ENCODE measurements at places on chromosomes 1 and 21.
A peak's percentile ranks its signal among the peaks of the same experiment; 100 is the strongest.

DNA sequence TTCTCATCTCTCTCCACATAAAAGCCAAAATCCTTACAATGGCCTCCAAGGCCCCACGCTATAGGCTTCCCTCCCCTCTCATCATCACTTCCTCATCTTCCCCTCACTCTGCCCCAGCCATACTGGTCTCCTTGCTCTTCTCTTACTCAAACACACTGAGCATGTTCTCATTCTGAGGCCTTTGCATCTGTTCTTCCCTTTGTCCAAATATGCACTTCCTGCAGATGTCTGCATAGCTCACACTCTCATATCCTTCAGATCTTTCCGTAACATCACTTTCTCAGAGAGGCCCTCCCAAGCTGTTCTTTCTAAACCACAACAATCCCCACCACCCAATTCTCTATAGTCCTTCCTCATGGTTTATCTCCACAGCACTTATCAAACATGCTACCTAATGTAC, 284.1 kb downstream of the HHIPL2 start:
- no peak for DNase-seq

- no peak for DNase-seq
Measured at GRCh38 chr1:34162852-34163766, 1.9 kb downstream of the CSMD2 start.

- DNase-seq, result no peak
Measured at GRCh38 chr1:20153000-20153418, 13.9 kb downstream of the PLA2G2F start.

GRCh38 chr1:72780212-72780611, 497.9 kb upstream of the NEGR1 start:
- no peak for DNase-seq

GRCh38 chr1:52814465-52814864, 28.1 kb upstream of the ZYG11A start:
- DNase-seq, result no peak

DNA sequence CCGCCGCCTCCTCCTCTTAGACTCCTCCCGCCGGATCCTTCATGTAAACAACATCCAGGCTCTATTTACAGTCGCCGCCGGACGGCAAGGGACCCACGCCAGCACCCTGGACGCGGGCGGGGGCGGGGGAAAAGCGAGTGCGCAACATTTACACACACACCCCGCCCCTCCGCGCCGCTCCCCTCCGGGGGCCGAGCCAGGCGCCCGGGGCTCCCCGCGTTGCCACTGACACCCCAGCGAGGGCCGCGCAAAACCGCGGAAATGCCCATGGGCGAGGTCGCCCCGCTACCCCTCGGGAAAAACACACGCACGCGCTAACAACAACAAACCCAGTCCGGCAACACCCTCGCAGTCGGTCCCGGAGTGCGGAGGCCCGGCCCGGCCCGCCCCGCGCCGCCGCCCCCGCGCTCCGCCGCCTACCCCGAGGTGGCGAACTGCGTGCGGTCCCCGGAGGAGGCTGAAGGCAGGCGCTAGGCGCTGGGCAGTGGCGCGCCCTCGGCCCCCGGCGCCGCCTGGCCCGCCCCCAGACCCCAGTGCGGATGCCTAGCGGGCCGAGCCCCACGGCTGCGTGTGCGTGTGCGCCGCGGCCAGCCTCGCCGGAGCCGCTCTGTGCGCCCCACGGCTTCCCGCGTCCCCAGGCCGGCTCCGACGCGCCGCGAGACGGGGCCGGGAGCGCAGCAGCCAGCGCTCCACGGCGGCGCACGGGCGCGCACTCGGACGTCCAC, 81.1 kb upstream of the AK4 start:
- DNase-seq, result peak; percentile 80

DNA sequence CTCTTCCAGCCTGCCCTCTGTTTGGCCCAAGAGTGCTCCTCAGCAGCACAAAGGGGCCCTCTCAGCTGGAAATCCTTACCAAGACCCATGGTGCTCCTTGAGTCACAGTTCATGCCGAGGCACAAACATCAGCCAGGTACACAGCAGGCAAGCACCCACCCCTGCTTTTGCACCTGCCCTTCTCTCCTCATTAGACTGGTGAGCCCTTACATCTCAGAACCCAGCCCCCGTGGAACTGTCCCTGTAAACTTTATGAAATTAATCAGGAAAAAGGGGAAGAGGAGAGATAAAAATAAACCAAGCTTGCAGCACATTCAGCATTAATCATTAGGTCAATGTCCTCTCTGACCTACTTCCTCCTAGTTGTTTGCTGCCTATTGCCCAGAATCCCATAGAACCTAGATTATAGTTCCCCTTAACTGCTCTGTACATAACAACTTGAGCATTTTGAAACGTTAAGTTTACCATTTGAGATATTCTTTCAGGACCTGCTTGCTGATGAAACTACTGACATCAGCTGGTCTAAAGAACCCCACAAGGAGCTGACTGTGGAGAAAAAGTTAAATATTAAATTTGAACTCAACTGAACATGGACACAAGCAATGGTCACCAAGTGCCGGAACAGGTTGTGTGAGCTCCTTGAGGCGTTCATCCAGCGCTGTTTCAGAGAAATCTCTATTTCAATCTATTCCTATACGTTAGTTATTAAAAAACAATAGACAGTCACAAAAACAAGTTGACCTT, 738.4 kb downstream of the MATN1 start:
- DNase-seq, result no peak

GRCh38 chr1:229406798-229407197, 27.1 kb downstream of the ACTA1 start:
- DNase-seq, result no peak

- DNase-seq, result no peak
Measured at GRCh38 chr1:224609333-224609732, 6.8 kb upstream of the CNIH3 start.

- DNase-seq, result no peak
Measured at GRCh38 chr1:44590475-44590874, 83.8 kb downstream of the TMEM53 start.

- no peak for DNase-seq
Measured at GRCh38 chr1:201486187-201486586, 17.2 kb upstream of the PHLDA3 start.

DNA sequence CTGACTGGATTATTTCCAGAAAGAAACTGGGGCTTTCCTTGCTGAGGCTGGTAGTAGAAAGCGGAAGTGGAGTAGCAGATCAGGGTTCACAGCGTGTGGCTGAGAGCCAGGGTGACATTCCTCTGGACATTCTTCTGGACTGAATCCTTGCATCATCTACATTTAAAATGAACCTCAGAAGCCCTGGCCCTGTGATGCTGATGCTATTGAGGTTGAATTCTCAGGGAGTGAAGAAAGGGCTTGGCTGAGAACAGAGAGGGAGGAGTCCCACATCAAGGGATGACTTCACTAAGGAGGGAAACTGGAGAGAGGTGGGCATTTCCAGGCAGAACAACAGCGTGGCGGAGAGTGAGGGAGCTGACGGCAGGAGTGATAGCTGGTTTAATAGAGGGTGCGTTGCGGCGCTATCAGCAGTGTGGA, 102.3 kb upstream of the LMO4 start:
- no peak for DNase-seq

- DNase-seq, result no peak
Measured at GRCh38 chr1:88210103-88210787, 473.8 kb upstream of the PKN2 start.

DNA sequence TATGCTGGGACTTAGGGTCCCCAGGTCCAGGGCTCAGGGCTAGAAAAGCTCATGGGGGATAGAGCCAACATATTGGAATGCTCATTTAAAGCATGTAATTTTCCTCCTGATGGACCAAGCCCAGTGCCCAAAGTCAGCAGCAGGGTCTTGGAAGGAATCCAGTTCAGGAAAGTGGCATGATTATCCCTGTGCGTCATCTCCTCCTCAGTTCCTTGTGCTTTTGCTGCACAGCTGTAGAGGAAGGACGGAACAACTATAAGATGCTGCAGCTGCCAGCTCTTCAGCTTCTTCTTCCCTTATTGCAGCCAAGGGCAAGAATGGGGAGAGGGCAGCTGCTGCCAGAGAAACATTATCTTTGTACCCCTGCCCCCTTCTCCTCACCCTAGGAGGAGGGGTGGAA, 58.4 kb downstream of the OVGP1 start:
- no peak for DNase-seq

DNA sequence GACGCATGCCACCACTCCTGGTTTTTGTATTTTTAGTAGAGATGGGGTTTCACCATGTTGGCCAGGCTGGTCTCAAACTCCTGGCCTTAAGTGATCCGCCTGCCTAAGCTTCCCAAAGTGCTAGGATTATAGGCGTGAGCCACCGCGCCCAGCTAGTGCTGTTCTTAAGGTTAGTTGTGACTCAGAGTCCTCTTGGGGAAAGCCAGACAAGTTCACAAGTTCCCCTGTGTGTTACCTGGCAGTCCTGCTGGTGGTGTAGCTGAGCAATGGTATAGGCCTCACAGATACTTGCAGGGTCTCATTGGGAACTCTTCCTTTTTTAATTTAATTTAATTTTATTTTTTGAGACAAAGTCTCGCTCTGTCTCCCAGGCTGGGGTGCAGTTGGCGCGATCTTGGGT, 10.6 kb downstream of the CFAP126 start:
- no peak for DNase-seq

GRCh38 chr1:16882986-16883385, 12.8 kb upstream of the RNU1-2 start:
- DNase-seq, result no peak

DNA sequence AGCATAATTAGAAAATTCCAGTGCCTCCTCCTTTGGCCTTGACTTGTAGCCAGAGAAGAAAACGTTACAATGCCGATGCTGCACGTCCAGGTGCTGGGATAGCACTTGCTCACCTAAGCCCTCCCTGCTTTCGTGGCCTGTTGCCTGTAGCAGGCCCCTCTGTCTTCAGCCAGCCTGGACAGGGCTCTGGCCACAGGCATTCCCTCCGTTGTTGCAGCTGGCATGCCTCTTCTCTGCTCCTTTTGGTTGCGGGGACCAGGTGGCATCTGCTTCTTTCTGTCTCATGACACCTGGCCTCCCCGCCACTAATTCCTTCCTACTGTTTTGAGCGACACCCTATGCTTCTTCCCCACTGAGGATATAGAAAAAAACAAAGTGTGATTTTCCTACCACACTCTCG, 54.6 kb upstream of the MORC3 start:
- no peak for DNase-seq

DNA sequence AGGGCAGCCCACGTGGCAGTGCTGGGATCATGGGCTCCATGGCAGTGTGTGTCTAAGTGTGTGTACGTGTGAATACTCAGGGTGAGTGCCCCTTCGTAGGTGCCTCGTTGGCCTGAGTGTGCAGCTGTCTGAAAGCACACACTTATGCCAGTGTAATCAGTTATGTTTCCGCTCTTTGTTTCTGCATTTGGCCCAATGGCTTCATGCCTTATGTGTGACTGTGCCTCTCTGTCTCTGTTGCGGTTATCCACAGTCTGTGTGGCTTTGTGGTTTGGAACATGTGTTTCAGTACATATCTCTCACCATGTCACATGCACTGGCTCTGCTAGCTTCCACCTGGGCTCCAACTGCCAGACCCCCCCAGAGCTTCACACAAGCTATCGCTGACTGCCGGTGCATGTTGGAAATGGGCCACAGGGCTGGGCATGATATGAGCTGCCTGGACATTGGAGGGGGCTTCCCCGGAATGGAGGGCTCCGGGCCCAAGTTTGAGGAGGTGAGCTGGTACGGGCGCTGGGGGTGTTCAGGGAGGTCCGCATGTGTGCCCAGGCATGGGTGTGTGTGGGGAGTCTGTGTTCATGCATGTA, 70.3 kb upstream of the TINAGL1 start:
- DNase-seq, result no peak

DNA sequence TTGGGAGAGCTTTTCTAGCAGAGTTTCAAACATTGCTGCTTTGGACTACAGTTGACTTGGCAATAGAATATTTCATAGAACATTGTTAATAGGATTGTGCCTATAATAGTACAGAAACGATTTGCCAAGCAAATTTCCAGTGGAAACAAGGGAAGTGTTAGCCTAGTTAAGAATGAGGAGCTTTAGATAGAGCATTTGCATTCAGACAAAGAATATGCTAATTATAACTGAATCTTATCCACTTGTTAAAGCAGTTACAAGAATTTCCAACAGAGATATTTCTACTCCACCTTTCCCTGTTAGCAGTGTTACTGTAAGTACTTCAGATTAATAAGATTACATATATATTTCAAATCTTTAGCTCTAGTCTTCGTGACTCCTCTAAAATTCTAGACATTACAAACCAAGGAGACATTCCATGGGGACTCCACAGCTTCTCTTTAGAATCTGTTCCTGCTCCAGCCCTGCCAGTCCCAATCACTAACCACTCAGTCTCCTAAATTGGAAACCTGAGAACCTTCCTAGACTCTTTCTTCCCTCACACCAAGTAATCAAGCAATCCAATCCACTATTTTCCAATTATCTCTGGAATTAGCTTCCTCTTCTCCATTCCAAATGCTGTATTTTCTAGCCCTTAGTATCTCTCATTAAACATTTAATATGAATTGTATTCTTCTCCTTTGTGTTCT, 141.8 kb upstream of the PBX1 start:
- no peak for DNase-seq

- peak; percentile 68 for DNase-seq
Measured at GRCh38 chr1:206923009-206923960, 1.5 kb upstream of the FCMR start.

DNA sequence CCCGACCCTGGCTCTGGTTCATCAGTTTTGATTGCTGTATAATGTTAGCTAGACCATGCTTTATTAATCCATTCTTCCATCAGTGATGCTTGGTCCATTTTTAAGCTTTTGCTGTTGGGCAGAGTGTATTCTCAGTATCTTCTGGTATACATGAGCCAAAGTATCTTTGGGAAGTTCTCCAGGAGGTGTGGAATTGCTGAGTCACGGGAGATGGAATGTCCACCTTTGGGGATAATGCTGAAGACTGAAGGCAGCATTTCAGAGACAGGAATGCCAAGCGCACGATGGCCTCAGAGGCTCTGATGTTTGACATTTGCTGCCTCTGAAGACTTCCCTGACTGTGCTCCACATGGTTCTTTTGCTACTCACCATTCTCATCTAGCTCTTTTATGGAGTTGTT, 266.3 kb upstream of the KAZN start:
- DNase-seq, result no peak

DNA sequence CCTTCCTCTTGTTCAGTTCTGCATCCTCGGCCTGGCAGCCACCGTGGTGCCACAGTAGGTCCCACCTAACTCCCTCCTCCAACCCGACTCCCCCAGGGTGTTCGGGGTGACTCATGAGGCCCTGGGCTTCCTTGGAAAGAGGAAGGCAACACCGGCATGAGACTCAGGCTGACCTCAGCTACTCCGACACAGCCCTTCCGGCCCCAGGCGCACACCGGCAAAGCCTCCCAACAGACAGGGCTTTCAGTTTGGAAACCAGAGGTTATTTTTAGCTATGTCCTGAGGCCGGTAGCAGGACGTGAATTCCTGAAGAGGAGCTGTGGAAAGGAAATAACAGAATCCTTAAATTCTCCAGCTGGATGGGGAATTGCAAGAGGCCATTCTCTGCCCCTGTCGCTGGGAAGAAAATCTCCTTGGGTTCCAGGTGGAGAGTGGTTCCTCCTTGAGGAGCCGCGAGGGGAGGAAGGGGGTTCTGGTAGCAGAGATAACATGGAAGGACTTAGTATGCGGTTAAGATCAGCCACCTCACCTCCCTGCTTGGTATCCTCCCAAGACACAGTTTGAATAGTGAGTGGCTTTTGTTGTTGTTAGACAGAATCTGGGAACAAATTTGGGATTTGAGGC, 24.4 kb downstream of the PLXNA2 start:
- DNase-seq, result no peak

Measured in activated naive CD4-positive, alpha-beta T cell treated with Interleukin-2 at 50 U/mL for 16 hours (primary cell).